Muscle of back (tissue), 13 donors: ENCODE measurements at places on chromosomes 7 and 10.

- no peak for DNase-seq
Observed at GRCh38 chr7:362402-363096, 72.6 kb downstream of the FOXL3 start.

- DNase-seq: no peak
Observed at GRCh38 chr7:149633976-149634945, 136.7 kb upstream of the ZNF746 start.

DNA sequence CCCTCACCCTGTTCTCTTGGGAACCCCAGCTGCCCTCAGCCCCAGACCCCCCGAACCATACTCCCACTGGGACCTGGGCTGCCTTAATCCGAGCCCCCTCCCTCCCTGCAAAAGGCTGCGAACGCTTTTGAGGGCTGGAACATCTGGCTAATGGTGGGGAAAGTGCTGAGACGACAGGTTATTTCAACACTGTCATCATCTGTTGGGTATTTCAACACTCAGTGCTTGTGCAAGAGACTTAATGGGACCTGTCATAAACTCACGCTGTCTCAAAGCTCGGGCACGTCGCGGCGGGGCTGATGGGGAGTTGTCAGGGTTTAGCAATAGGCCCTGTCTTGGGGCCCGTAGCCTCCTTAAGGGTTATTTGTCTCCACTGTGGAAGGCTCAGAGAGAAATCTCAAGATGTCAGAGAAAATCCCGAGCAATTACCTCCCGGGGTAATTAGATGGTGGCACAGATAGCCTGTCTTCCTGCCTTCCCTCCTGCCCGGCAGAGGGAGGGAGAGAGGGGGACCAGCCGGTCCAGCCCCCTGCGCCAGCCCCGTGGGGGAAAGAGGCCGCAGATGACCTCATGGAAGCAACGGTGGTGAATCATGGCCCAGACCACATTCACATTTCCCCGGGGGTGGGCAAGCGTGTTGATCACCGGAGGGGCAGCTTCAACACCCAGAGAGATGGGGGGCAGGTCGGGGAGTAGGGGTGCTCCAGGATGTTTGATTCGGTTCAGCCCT, 88.7 kb upstream of the MYL10 start:
- DNase-seq: peak; percentile 27

DNA sequence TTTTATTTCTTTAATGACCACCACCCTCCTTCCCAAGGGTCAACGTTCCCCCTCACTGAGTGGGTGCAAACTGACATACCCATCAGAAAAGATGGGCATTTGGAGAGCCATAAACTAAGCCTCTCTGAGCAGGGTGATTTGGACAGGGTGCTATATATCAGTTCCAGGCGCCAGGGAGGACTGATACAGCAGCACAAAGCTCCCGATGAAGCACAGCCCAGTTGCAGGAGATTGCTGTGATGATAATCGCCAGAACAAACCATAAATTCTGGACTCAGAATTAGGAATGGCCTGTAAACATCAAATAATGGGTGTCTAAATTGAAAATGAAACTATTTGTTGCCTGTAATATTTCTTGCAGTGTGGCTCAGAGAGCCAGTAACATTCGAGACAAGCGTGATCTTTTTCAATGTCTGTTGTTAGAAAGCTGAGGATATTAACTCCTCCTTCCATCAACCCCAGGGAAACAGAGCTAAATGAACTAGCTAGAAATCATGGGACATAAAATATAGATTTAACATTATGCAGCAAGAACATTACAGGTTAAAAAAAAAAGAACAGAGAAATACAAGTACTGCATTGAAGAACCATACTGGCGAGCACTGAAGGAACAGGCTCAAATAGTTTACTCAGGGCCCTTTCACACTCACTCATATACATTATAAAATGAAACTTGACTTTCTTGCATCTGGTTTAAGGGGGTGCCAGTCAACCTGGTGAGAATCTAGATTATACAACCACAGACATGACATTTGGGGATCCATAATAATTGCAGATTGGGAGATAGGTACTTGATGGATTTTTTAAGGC, 137.5 kb upstream of the LRRTM3 start:
- DNase-seq: peak; percentile 15

GRCh38 chr10:73839276-73839966, 28.0 kb upstream of the NDST2 start:
- no peak for DNase-seq

DNA sequence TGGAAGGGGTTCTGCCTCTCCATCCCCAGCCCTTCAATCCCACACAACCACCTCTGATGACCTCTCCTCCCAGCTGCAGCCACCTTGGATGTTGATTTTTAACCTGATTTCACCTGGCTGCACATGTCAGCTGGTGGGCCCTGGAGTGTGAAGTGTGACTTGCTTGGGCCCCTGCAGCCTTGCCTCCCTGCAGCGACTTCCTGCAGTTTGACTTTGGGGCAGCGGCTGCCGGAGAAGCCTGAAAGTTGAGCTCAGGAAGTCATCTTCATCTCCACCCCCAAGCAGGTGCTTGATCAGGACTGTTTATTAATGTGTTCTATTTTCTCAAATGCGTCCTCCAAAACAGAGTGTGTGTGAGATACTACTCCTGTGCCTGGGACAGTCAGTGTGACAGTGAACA, 675.2 kb upstream of the GALNT17 start:
- DNase-seq: no peak

DNA sequence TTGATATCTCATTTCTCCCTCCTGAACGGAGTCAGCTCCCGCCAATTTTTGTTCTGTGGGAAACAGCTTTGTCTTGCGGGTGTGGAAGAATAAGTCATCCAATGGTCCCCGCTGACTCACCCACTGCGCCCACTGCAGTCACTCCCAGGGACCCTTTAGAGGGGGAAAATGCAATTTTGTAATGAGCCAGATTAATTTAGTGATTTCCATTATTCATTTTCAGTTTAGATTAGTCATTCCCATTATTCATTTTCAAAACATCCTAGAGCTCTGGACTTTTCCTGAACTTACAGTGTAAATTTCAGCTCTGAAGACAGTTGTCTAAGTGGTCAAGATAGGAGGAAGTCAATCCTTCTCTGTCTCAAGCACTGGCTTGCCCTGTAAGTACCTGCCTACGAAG, 154.9 kb upstream of the TMEM72 start:
- DNase-seq: no peak

DNA sequence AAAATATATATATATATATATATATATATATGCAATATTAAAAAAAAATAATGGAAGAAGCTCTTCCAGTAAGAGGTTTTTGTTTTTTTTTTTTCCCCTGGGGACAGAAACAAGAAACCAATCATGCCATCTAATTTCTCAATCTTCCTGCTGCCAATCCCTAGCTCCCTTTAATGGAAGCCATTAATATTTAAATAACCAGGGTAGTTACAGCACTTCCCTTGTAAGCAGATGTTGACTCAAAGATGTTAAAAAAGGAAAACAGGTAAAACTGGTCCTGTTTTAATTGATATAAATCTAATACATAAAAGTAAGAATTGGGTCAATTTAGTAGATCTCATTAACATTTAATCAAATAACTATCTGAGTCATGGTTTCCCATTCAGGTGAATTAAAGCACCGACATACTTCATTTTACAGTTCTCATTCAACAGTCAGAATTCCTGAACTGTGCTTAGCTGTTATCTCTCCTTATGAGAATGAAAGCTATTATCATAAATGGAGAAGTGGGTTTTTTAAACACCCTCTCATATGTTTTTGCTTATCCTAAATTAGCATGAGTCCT, 22.6 kb downstream of the CPVL start:
- DNase-seq: no peak

GRCh38 chr7:55641811-55642210, 69.5 kb upstream of the VOPP1 start:
- no peak for DNase-seq
